ENCODE measurements at places on chromosomes 1 and 21. TPM values are rescaled to one million over a fixed set of nuclear protein-coding genes. Genes with fewer than 3 reads are reported as not detected.

DNA sequence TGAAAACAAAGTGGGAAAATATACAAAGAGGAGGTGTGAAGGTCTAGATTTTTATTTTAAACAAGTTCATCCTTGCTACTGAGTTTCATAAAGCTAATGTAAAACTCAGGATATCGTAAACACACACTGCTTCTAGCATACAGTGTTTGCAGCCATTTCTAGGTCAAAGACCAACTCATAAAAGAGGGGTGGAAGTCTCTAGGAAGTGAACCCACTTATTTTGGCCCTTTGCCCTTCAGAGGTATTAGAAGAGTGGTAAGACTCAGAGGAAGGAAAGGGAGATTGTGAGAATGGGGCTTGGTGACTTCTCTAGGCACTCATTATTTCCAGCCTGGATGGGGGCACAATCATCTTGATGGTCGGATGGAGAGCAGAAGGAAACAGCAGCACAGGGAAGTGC lies 91.2 kb downstream of the TNFSF18 start:
- no peaks in the 10 kb centered on the region for H3K4me1 ChIP-seq
- H3K36me3 ChIP-seq = no peaks in the 10 kb centered on the region
- H3K4me3 ChIP-seq = no peak overlapping the region
- H3K27me3 ChIP-seq = no peaks in the 10 kb centered on the region

- no peak overlapping the region for H3K27ac ChIP-seq
- DNase-seq = no peak
- H3K4me1 ChIP-seq = no peaks in the 10 kb centered on the region
- H3K36me3 ChIP-seq = no peaks in the 10 kb centered on the region
Measured at GRCh38 chr1:148293651-148294050, 141.6 kb upstream of the NBPF11 start.

SPRR1A gene
- total RNA-seq = not detected

DNA sequence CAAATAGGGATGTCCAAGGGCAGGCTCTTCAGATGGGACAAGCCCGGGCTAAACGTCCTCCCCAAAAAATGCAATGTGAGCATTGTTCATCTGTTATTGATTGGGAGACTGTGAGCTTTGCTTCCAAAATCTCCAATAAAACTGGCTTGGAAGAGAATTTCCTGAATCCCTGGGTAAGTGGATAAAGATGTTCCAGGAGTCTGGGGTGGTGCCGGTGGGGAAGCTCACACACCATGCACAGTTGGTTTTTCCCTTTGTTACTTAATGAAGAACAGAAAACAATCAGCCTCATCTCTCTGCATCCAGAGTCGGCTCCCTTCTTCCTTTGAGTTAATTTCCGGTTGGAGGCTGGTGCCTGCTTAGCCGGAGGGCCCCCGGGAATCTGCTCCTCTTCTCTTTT lies 72.1 kb upstream of the ZBTB40 start:
- H3K27ac ChIP-seq = no peak overlapping the region
- no peak overlapping the region for H3K4me3 ChIP-seq
- no peaks in the 10 kb centered on the region for H3K4me1 ChIP-seq
- peaks cover 8% of the 10 kb centered on the region for H3K27me3 ChIP-seq

GRCh38 chr1:22255341-22256212 lies 112.7 kb upstream of the WNT4 start:
- no peaks in the 10 kb centered on the region for H3K36me3 ChIP-seq
- H3K27me3 ChIP-seq = no peaks in the 10 kb centered on the region
- H3K4me3 ChIP-seq = no peak overlapping the region
- DNase-seq = no peak

DNA sequence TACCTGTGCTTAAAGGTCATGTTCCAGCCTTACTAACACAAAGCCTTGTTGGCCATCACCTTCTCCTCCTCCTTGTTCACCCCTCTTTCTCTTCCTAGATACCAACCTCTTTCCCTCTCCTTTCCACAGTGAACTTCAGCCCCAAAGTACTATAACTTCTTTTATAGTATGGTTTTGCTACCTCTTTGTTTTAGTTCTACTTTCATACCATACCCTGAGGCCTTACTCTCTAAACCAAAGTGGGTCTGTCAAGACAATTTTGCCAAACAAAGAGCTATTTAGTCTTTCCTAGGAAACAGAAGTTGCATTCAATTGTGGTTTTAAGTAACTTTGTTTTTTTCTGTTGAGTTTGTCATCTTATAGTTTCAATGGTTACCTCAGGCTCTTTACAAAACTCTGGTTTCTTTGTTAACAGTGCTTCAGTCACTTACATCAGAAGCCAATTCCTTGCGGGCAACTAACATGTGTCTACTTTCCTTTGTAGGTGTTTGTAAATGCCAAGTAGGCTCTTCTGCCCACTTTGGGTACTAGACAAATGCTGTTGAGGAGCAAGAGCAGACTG lies 623.9 kb upstream of the PKN2 start:
- DNase-seq = no peak
- no peaks in the 10 kb centered on the region for H3K27me3 ChIP-seq
- no peak overlapping the region for H3K4me3 ChIP-seq
- no peak overlapping the region for H3K27ac ChIP-seq
- H3K36me3 ChIP-seq = no peaks in the 10 kb centered on the region

Data from Panc1 (cell line).